Left colon (tissue), 2 donors: ENCODE measurements at places on chromosomes 11 and 22. TPM values are rescaled to one million over a fixed set of nuclear protein-coding genes. Genes with fewer than 3 reads are reported as not detected.

GRCh38 chr11:126925321-126926093 is 75.1 kb downstream of the KIRREL3 start:
- no peak for DNase-seq

DDTL gene
- not detected for total RNA-seq

TMEM151A gene
- 0.18 TPM for total RNA-seq

- no peak for DNase-seq
Observed at GRCh38 chr11:72216638-72217037, at the start of gene FOLR2. Gene FOLR2 (plus strand): TSS chr11:72216794. CDS start chr11:72218585, 1,791 bp downstream.

BCL2L13 gene
- total RNA-seq = 54.6 TPM
